Hair follicular keratinocyte (primary cell): ENCODE measurements at places on chromosomes 11 and 22. TPM values are rescaled to one million over a fixed set of nuclear protein-coding genes. Genes with fewer than 3 reads are reported as not detected.

The MMP7 gene
- not detected in 2 replicates for total RNA-seq

The SULT4A1 gene
- 0.08 TPM in 1 of 2 replicates, not detected in the other for total RNA-seq

The OR8D1 gene
- not detected in 2 replicates for total RNA-seq

The SLC22A25 gene
- total RNA-seq: not detected in 2 replicates

The HDHD5 gene
- total RNA-seq: 50.8 and 67.6 TPM in 2 replicates

The SORL1 gene
- total RNA-seq: 90.0 and 154 TPM in 2 replicates

The ZNF70 gene
- 0.99 and 2.3 TPM in 2 replicates for total RNA-seq

The ARHGAP20 gene
- total RNA-seq: not detected in 2 replicates
